ENCODE measurements at places on chromosomes 7 and 10.

DNA sequence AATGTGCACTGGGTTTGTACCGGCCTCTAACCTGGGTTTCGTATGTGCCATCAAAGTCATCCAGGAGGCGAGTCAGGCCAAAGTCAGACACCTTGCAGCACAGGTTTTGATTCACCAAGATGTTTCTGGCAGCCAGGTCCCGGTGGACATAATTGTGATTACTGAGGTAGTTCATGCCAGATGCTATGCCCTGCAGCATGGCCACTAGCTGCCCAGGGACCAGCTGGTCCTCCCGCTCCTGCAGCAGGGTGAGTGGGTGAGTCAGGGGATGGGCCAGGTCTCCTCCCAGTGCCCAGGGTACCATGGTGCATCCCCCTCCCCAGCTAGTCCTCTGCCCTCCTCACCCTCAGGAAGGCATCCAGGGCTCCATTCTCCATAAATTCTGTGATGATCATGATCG, 13.6 kb downstream of the ZYX start:
- no peak for DNase-seq

- DNase-seq, result no peak
Measured at GRCh38 chr7:77420986-77421672, 5.0 kb upstream of the GSAP start.

GRCh38 chr7:158345731-158346130, 241.9 kb downstream of the PTPRN2 start:
- no peak for DNase-seq

DNA sequence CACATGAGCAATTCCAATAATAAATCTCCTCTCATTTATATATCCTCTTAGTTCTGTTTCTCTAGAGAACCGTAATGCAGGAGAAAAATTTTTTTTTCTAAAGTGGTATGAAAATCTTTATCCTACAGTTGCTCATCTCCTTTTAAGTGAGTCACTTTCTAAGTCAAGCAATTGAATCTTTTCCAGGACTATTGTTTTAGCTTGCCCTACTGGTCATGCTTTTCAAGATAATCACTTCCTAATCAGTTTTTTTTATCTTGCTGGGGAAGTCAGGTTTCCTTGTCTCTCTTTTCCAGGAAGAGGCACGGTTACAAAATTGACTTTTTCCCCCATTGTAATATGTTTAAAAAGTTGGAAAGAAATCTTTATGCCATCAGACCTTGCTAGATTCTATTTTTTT, 44.0 kb downstream of the INPP5F start:
- peak; percentile 54 for DNase-seq

- DNase-seq, result no peak
Measured at GRCh38 chr7:54556121-54556520, 13.9 kb downstream of the VSTM2A start.

DNA sequence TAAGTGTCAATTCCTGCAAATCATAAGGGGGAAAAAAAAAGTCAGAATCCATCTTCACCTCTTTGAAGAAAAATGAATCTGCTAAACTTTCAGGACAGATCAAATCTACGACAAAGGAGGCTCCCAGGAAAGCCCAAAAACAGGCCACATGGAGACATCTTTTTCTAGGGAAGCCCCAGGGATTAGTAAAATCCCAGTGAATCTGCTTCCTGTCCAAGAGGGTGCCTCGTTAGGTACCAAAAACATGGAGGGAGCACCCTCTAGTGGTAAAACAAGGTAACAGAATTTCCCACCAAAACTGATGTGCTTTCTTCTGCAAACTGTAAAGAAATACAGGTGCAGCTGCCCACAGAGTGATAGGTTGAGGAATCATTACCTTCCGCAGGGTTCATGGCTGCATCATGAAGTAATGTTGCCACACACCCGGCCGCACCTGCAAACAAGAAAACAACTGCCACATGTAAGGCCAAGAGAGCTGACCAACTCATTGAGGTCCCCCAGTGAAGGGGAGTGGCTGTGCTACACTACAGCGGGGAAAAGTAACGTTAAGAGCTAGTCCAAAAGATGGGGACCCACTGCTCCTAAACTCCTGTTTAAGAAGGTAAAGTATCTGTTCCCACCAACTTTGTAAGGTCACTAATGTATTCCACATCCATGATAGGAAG, 7.9 kb downstream of the SLC25A28 start:
- DNase-seq, result peak; percentile 76

- DNase-seq, result peak; percentile 95
Measured at GRCh38 chr7:143240291-143241168, 18.7 kb downstream of the TAS2R40 start.

GRCh38 chr7:87899255-87899654, 23.0 kb downstream of the DBF4 start:
- DNase-seq, result no peak

GRCh38 chr7:22884911-22885788, 62.5 kb upstream of the TOMM7 start:
- peak; percentile 25 for DNase-seq

- DNase-seq, result peak; percentile 71
Measured at GRCh38 chr7:44348300-44348699, 22.9 kb upstream of the CAMK2B start.

DNA sequence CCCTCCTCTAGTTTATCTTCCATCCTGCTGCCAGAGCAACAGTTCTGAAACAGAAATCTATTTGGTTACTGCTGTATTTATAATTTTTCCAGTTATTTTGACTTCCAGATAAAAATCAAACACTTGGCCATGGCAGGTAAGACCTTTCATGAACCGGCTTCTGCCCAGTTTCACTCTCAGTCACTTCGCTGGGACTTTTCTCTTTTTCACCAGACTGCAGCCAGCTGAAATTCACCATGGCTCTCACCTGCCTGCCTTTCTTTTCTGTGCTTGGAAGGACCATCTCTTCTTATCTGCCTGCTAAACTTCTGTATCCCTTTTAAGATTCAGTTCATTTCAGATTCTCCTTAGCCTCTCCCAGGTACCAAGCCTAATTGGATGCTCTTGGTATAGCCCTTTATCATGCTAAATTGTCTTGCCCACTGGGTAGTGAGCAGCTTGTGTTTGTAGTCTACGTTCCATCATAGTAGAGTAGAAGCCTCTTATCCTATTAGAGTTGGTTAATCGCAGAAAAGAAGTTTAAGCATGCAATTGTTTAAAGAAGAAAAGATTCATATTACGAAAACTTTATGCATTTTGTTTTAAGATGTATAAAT, 71.7 kb downstream of the TAF3 start:
- no peak for DNase-seq

GRCh38 chr10:31358688-31359330, 39.8 kb downstream of the ZEB1 start:
- DNase-seq, result peak; percentile 69

- no peak for DNase-seq
Measured at GRCh38 chr10:116418389-116418788, 9.3 kb upstream of the PNLIPRP3 start.

GRCh38 chr10:68560943-68561864, 1.1 kb downstream of the TET1 start:
- peak; percentile 31 for DNase-seq

GRCh38 chr7:158811461-158811860, 17.8 kb downstream of the ESYT2 start:
- peak; percentile 92 for DNase-seq

DNA sequence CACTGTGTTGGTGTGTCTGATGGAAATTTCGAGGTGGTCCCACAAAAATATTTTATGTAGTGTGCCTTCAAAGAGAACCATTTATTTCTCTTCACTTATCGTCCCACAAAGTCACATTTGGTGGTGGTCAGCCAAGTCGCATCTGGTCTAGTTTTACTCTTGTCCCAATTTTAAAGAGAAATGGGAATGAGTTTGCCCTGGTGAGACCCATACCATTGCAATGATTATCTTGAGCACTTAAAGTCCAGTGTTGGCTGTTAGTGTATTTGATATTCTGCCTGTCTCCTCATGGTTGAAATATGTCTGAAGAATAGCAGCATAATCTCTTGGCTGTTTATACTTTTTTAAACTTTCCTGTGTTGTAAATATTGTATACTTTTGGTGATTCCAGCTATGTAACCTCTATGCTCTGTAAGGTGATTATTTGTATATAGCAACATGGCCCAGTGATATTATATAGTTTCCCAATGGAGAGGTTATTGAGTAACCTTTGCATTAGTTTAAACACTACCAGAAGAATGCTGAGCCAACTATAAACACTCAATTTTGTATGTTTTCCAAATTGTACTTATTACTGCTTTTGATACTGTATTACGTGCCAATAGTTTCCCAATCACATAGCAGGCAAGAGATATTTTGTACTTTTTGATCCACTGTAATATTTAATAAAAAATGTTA, 172.2 kb downstream of the RTKN2 start:
- DNase-seq, result peak; percentile 39

- DNase-seq, result peak; percentile 92
Measured at GRCh38 chr10:33129141-33129995, 171.3 kb upstream of the ITGB1 start.

DNA sequence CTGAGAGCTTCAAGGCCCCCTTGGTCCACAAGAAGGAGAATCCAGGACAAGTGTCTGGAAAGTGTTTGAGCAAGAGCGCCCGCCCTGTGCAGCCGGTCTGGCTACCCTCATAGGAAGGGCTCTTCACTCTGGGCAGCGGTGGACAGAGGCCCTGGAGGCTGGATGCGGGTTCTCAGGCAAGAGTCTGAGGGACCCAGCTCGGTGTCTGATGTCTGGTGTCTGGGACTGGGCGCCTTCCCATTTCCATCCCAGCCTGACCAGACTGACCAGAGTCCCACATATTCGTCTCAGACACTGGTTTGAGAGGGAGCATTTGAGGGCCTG, 59.8 kb downstream of the HK1 start:
- no peak for DNase-seq

DNA sequence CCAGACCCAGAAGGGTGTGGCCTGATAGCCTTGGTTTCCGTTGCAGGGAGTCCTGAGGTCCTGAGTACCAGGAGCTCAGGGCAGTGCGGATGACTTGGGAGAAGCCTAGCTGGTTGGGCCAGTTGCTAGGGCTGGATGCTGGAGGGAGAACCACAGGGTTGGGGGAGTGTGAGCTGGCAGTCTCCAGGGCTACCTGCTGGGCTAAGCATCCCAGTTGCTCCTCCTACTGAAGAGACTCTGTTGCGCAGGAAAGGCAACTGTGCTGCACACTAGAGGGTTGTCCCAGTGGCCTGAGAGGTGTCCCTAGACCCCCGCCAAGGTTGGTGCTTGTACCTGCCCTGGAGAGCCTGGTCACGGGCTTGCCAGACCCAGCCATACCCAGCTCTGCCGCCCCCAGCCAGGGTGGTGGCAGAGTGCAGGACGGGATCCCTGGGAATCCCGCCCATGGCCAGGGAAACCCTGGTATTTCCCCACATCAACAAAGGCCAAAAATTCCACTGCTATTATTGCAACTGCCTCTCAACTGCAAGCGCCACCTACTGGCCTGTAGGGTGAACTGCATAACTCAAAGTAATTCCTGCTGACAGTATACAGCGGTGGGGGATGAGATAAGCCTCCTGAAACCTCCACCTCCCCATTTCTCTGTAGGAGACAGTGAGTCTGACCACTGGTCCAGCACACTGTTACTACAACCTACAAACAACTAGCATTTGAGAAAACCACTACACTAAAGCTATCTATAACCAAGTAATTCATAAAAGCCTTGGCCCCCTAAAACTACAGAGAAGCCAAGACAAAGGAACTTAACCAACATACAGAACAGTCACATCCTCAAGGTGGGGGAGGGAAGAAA, 67.6 kb upstream of the DDC start:
- DNase-seq, result peak; percentile 75

GRCh38 chr10:33176688-33177087, 157.8 kb downstream of the NRP1 start:
- DNase-seq, result no peak

GRCh38 chr7:33932832-33933468, 27.6 kb downstream of the BMPER start:
- DNase-seq, result peak; percentile 92

GRCh38 chr10:44723619-44724325, 187.4 kb upstream of the TMEM72 start:
- peak; percentile 26 for DNase-seq

- no peak for DNase-seq
Measured at GRCh38 chr10:27527666-27528295, 23.7 kb downstream of the RAB18 start.

DNA sequence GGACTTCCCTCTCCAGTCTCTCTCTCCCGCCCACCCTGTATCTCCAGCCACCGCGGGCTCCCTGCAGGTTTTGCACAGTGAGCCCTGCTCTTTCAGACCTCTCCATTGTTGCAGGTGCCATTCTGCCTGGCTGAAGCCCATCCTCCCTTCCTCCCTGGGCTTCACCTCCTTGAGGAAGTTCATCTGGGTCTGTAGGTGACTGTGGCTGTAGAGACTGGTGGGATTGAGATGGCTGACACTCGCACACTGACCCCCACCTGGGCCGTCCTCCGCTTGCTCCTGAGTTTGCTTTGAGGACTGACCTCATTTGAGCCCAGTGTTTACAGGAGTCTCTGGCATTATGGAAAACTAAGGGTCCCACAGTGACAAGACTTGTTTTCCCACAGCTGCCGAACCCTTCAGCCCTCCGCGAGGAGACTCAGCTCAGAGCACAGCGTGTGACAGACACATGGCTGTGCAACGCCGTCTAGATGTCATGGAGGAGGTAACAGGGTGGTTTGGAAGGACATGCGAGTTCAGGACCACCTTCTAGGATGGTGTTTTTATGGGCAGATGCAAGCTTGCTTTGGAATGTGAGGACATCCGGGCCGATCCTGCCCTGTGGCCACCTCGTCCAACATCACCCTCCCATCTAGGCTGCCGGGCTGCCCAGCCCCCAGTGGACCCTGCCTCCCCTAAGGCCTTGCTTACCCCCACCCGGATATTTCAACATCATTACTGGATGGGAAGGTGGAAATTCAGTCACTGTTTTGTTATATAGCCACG, 9.3 kb downstream of the PLAC9 start:
- DNase-seq, result no peak

GRCh38 chr7:16833373-16833772, 28.6 kb upstream of the AGR2 start:
- DNase-seq, result no peak

DNA sequence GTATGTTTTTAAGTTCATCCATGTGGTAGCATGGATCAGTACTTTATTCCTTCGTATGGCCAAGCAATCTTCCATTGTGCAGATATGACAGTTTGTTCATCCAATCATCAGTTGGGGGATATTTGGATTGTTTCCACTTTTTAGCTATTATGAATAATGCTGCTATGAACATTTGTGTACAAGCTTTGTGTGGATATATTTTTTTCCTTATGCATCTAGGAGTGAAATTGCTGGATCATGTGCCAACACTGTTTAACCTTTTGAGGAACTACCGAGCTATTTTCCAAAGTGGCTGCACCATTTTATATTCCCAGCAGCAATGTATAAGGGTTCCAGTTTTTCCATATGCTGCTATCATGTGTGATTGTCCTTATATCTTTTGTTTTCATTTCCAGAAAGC, 140.1 kb downstream of the HIBADH start:
- DNase-seq, result no peak

DNA sequence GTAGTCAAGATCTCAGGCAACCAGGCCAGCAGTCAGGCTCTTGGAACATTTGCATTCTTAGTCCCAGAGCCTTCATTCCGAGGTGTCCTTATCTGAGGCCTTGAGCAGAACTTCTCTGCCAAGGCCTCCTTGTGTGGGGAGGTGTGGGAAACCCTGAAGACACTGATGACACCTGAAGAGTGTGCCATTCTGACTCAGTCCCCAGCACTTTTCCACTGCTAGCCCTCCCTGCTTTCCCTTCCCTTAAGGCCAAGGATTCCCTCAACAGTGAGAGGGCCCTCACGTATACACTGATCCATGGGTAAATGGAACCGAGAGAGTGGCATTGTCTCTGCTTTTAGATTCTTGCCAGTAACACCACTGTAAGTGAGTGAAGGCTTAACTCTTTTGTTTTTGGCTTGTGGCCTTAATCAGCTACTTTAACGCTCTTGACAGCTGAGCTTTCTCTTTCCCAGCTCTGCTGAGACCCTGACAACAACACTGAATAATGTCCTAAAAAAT, 30.3 kb downstream of the TRDMT1 start:
- no peak for DNase-seq

Measured in choroid plexus epithelial cell (primary cell).